ENCODE measurements at places on chromosomes 7 and 10. TPM values are rescaled to one million over a fixed set of nuclear protein-coding genes. Genes with fewer than 3 reads are reported as not detected.

TCAF2 gene
- 1.7 TPM for total RNA-seq

CFAP69 gene
- 6.1 TPM for total RNA-seq

NANOS1 gene
- total RNA-seq: 1.2 TPM

CFAP46 gene
- 0.19 TPM for total RNA-seq

RBP4 gene
- 0.06 TPM for total RNA-seq

TLL2 gene
- total RNA-seq: 0.06 TPM

TMEM176B gene
- 0.13 TPM for total RNA-seq

CPVL gene
- total RNA-seq: 0.13 TPM

STOX1 gene
- total RNA-seq: 0.06 TPM

PLAC9 gene
- 73.6 TPM for total RNA-seq

CLRN3 gene
- not detected for total RNA-seq

RTKN2 gene
- total RNA-seq: 2.9 TPM
